Astrocyte of the spinal cord (primary cell): ENCODE measurements at places on chromosomes 3 and 15.

DNA sequence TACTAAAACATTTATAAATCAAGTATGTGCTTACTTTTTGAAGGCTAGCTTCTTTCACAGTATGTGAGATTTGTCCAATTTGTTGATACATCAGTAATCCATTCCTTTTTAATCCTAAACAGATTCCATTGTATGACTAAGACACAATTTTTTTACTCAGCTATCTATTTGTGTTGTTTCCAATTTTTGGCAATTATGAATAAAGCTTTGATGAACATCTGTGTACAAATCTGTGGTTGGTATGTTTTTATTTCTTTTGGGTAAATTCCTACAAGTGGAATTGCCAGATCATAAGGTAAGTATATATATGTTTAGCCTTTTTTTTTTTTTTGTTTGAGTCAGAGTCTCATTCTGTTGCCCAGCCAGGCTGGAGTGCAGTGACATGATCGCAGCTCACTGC lies 56.2 kb upstream of the VEPH1 start:
- no peak for DNase-seq

- no peak for DNase-seq
Measured at GRCh38 chr15:95839367-95839782, 491.1 kb upstream of the NR2F2 start.

GRCh38 chr3:96646596-96646995 lies 167.8 kb upstream of the EPHA6 start:
- no peak for DNase-seq

GRCh38 chr15:97783240-97783639 lies 177.3 kb upstream of the ARRDC4 start:
- DNase-seq = no peak

- DNase-seq = no peak
Measured at GRCh38 chr3:96430079-96430478, 384.3 kb upstream of the EPHA6 start.

- no peak for DNase-seq
Measured at GRCh38 chr3:122947738-122948137, 79.8 kb downstream of the SEMA5B start.

DNA sequence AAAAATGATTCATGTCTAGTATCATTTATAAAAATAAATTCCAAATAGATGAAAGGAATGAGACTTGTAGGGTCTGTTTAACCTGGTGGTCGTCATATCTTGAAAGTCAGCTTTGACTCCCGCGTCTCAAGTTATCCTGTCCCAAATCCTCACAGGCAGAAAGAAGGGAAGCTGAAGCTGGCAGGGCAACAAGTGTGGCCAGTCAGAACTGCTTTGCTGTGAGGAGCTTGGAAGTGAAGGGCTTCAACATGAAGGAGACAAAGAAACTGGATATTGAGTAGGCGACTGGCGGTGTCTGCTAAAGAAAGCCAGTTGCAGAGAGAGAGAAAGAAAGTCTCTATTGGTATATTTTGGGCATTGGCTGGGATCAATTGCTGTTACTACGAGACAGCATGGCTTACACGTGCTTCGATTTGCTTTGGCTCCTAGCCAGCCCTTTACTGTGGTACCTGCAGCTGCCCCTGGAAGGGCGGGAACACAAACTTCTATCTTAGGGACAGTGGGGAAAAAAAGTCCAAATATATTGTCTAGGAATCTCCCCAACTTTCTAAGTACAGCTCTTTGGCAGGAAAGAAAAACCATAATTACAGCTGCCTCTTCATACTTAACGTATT lies 107.2 kb downstream of the CHST2 start:
- DNase-seq = no peak

GRCh38 chr3:31823184-31823583 lies 157.9 kb downstream of the OSBPL10 start:
- DNase-seq = no peak

GRCh38 chr3:158912621-158913020 lies 110.8 kb downstream of the MFSD1 start:
- no peak for DNase-seq

- no peak for DNase-seq
Measured at GRCh38 chr3:179265092-179265491, 14.2 kb upstream of the KCNMB3 start.

DNA sequence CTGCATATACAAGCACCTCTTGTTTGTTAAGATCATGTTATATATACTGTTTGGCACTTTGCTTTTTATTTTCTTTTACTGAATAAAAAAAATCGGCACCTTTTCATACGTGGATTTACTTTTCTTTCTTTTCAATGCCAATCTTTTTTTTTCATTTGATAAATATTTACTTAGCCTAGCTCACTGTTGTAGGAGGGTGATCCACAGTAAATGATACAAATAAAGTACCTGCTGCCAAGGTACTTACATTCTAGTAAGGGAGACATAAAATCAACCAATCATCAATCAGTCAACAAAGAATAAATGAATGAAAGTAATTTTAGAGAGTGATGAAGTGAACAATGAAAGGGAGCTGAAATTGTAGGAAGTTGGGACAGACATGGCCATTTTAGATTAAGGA lies 18.3 kb downstream of the GNB5 start:
- DNase-seq = no peak

- no peak for DNase-seq
Measured at GRCh38 chr15:25176991-25177954, 222.5 kb downstream of the SNRPN start.

- no peak for DNase-seq
Measured at GRCh38 chr3:187230011-187230410, 32.7 kb downstream of the RTP1 start.

GRCh38 chr3:112056451-112056929 lies 22.0 kb downstream of the TMPRSS7 start:
- peak; percentile 69 for DNase-seq

DNA sequence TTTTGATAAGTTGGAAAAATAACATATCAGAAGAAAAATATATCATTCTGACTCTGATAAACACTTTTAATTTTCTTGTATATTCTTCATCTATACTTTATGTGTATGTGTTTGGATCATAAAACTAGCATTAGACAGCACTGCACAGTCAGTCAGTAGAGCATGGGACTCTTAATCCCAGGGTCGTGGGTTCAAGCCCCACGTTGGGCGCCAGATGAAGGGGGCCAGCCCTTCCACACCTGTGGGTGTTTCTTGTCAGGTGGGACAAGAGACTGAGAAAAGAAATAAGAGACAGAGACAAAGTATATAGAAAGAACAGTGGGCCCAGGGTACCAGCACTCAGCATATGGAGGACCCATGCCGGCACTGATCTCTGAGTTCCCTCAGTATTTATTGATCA lies 546.0 kb upstream of the NR2F2 start:
- no peak for DNase-seq

DNA sequence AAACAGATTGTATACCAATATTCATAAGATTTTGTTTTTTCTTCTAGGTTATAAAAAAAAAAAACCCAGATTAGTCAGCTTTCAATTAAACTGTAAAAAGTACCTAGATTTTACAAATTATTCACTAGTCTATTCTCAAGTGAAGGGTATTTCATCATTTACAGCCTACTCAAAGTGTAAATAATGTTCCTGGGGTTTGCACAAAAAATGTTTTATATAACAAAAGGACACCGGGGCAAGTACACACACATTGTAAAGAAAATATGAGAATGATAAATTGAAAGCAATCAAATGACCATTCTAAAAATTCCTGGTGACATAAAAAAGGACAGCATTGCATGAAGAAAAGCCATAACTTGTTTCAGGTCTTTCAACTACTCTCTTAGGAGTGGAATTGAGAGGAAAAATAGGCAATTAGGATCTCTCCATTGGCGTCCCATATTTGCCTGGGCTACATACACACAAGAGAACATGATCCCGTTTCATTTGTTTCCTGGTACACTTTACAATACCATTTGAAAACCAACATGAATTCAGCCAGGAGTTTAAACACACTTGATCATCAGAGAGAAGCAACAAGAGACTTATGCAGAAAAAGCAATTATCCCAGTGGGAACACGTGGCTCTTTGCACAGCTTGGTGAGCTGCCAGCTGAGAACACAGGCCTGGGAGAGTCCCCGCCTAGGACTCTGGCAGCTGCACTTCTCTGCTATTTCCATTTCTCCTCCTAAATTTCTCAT lies 1039.2 kb downstream of the ROBO1 start:
- DNase-seq = peak; percentile 75

- no peak for DNase-seq
Measured at GRCh38 chr3:46905213-46905560, 27.7 kb downstream of the PTH1R start.

DNA sequence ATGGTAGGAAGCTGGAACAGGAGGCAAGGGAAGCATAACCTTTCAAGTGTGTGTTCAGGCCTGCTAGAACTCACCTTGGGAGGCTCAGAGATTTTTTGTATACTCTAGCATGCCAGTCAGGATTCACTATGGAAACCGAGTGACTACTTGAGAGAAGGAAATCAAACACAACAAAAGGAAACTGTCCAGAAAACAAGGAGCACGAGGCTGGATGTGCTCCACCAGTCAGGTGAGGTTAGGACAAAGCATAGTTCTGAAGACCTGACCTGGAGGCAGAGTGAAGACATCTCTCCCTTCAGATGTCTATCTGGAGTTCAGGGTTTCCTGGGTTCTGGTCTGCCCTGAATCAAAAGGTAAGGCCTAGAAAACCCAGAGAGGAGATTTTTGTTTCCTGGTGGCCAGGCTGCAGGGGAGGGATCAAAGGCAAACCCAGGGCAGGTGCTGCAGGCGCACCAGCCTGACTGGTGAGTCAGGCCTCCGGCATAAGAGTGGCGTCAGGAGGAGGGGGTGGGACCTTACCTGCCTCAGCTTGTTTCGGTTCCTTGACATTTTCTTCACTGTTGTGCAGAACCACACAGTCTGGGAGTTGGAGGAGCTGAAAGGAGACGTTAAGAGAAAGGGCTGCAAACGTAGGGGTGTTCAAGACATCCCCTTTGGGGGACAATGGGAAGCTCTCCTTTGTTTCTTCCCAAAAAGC lies 52.2 kb upstream of the OSBPL11 start:
- no peak for DNase-seq

GRCh38 chr15:68365140-68365745 lies 66.7 kb downstream of the ITGA11 start:
- no peak for DNase-seq

GRCh38 chr3:161231861-161232260 lies 10.8 kb downstream of the NMD3 start:
- no peak for DNase-seq

GRCh38 chr15:48371961-48372360 lies 40.7 kb downstream of the DUT start:
- DNase-seq = no peak

GRCh38 chr15:82647045-82647834 lies at the start of gene CPEB1:
Gene CPEB1 (minus strand): TSS chr15:82647363. CDS start chr15:82628459, 18,904 bp downstream.
- DNase-seq = peak; percentile 5

- no peak for DNase-seq
Measured at GRCh38 chr3:152402695-152403451, 134.1 kb downstream of the MBNL1 start.

GRCh38 chr3:44518782-44519156 lies 36.2 kb upstream of the ZKSCAN7 start:
- DNase-seq = no peak

GRCh38 chr3:9787714-9788113 lies 4.6 kb downstream of the TADA3 start:
- no peak for DNase-seq

- DNase-seq = no peak
Measured at GRCh38 chr15:76345880-76346668, 9.5 kb downstream of the ISL2 start.

- DNase-seq = no peak
Measured at GRCh38 chr15:64386291-64386690, 1.3 kb upstream of the TRIP4 start.

- DNase-seq = no peak
Measured at GRCh38 chr3:140941090-140941433, 574 bp upstream of the SLC25A36 start.

GRCh38 chr15:67110958-67111864 lies 45.8 kb downstream of the SMAD3 start:
- no peak for DNase-seq

GRCh38 chr3:149936812-149937230 lies 33.9 kb downstream of the PFN2 start:
- peak; percentile 66 for DNase-seq

DNA sequence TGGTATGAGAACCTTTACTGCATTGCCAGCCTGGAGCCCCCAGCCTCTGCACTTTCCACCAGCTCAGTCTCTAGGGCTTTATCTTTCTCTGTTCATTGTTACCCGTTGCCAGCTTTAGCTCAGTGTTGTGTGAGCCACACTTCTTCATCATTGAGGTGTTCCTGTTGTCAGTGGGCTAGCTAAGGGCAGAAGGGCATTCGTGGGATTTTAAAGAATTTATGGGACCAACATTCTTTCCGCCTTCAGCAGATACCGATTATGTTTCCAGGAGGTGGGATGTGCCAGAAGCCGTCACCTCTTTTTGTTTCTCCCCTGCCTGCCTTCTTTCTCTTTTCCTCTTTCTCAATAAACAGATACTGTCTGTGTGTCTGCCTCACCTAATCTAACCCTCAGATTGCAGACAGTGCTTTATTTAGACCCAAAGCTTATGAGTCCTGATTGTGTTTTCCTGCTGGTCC lies 64.5 kb downstream of the PGPEP1L start:
- DNase-seq = no peak

GRCh38 chr3:55349851-55350250 lies 137.3 kb downstream of the WNT5A start:
- no peak for DNase-seq

DNA sequence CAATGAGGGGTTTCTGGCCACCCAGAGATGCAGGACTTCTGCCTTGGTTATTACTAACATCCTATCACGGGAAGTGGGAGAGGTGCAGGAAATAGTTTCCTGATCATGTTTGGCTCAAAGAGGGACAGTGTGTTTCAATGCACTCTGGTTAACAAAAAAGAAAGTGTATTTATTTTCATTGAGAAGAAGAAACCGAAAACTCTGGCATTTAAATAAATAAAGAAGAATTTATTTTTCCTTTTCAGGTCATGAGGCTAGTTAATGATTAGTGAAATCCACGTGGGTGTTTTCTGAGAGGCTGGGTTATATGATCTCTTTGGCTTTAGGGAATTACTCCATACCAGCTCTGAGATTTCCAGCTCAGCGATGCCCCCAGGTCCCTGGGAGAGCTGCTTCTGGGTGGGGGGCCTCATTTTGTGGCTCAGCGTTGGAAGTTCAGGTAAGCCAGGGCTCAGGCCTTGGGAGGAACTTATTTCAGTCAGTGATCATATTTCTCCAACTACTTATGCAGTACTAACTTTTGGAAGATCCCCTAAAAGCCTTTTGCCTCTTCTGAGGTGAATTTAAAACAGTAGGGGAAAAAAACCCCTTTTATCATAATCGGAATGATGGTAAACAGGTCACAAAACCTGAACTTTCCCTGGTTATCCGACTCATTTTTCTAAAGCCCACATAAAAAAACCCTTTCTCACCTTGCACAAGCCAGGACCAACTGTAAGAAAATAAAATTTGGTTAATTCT lies at the start of gene PLA1A:
Gene PLA1A, plus strand, starts transcription at position 338 of the 741 bp plus-strand sequence. Its CDS starts 29 bp downstream, at position 367.
- no peak for DNase-seq

GRCh38 chr3:23671851-23672589 lies 133.7 kb upstream of the UBE2E1 start:
- DNase-seq = no peak

DNA sequence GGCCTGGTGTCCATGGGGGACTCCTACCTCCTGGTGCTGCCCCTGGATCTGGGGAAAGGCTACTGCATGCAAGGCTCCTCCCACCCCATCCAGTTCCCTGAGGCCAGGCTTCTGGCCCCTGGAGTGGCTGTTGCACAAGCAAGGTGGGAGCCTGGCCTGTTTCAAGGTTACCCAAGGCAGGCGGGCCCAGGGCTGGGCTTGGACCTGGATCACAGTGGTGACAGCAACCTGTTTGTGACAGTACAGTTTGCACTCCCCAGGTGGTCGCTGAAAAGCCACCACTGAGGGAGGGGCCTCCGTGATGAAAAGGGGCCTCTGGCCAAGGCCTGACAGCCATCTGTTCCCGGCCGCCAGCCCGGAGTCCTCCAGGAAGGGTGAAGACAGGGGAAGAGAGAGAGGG lies 14.4 kb upstream of the KY start:
- DNase-seq = no peak

GRCh38 chr3:139906418-139906817 lies 28.6 kb upstream of the CLSTN2 start:
- peak; percentile 67 for DNase-seq
